HS-27A (cell line): ENCODE measurements at places on chromosomes 11 and 22.

- DNase-seq, result no peak
Measured at GRCh38 chr22:49302150-49302460, 525.6 kb downstream of the BRD1 start.

GRCh38 chr22:42680648-42681047 is 31.5 kb upstream of the CYB5R3 start:
- peak; percentile 89 for DNase-seq

- no peak for DNase-seq
Measured at GRCh38 chr11:129947474-129947873, 52.1 kb upstream of the NFRKB start.

GRCh38 chr11:110305169-110306018 is 9.0 kb upstream of the RDX start:
- no peak for DNase-seq

DNA sequence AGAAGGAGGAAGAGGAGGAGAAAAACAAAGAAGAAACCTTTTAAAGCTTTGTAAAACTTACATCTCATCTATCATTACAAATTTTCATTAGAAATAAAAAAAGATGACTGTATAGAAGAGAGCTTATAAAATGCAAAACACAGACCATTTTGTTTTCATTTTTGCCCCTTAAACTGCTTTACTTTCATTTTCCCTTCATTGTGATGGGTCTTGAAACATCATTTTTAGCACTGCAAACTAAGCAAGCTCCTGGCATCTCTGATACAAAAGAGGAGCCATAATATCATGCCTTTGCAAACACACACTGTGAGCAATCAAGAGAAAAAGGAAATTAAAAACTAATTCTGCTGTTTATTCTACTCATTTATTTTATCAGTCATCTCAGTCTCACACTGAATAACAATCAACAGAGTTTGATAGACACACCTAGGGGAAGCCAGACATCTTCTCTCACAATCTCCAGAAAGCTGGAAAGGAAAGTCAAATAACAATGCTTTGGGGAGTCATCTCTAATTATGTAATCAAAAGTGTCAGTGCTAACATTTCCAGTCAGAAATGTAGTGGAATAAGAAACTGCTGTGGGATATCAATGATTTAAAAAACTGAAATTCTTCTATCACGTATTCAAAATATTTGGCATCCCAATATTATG is 467.7 kb upstream of the FAT3 start:
- no peak for DNase-seq

GRCh38 chr11:54927704-54928103 is 221.1 kb downstream of the OR4A5 start:
- DNase-seq, result no peak

DNA sequence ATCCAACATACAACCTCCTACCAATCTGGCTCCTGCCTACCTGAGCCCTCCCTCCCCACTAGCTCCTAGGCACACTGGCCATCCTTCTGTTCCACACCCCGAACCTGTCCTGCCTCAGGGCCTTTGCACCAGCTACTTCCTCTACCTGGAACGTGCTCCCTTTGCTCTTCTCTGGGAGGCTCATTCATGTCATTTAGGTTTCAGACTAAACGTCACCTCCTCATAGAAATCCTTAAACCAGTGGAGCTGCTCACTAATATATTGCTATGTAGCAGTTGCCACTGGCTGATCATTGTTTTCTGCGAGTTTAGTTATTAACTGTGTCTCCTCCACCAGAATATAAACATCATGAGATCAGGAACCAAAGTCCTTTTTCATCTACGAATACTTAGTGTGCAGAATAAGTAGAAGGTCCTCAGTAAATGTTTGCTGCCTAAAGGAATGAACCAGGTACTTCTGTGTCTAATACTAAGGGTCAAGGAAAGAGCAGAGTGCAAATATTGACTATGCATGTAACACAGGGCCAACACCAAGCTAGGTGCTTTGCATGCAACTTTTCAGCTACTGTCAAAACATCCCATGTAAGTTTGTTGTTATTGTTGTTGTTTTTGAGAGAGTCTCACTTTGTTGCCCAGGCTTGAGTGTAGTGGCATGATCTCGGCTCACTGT is 277.6 kb upstream of the SYN3 start:
- DNase-seq, result no peak

GRCh38 chr22:44975427-44976262 is 34.2 kb downstream of the PHF21B start:
- peak; percentile 43 for DNase-seq

- no peak for DNase-seq
Measured at GRCh38 chr11:122178795-122179194, 62.8 kb upstream of the BLID start.

GRCh38 chr11:95398437-95399112 is 167.6 kb upstream of the SESN3 start:
- no peak for DNase-seq
